ENCODE measurements at places on chromosomes 3 and 15. TPM values are rescaled to one million over a fixed set of nuclear protein-coding genes. Genes with fewer than 3 reads are reported as not detected.
A peak's percentile ranks its signal among the peaks of the same experiment; 100 is the strongest.

GRCh38 chr3:140942221-140943104 is 827 bp downstream of the SLC25A36 start:
- DNase-seq = peak; percentile 62

DNA sequence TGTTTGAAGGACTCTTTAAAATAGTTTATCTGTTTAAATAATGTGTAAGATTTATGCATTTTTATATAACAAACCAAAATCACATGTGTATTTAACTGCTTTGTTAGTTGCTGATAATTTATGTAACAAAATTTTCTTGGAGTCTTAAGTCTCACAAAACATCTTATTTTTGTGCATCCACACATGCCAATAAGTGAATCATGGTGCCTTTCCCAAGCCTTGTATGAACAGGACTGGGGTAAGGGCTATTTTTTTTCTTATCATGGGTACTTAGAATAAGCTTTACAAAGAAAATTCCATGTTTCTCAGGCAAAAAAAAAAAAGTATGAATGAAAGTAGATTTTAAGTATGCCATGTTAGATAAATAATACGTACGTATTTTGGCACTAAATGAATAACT is 132.9 kb upstream of the LRRFIP2 start:
- DNase-seq = no peak

Gene VIPR1
- polyA plus RNA-seq = 71.3 TPM

- DNase-seq = no peak
Observed at GRCh38 chr15:20341901-20342600, 199.5 kb downstream of the GOLGA6L6 start.

DNA sequence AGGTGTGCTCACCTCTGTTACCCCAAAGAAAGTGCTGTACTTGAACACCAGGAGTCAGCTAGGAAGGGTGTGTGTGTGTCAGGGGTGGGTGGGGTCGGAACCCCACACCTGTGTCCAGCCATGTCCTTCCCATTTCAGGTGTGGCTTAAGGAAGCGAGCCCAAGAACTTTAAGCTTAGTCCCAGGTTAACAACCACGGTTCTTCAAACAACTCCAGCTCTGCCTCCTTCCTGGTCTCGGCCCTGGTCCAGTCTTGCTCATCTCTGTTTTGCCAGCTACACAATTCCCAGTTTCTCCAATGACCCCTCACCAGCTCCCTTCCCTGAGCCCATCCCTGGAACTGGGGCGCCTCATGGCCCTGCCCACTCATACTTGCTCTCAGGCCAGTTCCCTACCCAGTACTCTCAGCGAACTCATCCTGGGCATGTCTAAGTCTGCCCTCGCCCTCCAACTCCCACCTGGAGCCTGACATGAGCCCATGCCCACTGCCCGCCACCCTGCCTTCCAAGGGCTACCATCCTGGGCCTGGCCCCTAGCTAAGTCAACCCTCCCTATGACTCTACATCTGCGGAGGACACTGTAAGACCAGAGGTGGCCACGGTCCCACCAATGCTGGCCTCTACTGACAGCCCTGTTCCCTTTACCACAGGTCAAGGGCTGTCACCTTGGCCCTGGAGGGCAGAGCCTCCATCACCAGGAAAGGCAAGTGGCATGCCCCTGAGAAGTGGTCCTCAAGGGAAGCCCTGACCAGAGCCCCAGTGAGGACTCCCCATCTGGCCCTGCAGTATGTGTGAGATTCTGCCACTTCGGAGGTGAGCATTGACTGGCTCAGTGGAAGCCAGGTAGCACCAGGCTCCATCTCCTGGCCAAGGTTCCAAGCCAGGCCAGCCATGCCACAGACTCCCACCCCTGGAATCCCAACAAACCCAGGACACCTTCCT is 9.2 kb downstream of the POC1A start:
- DNase-seq = no peak

- no peak for DNase-seq
Observed at GRCh38 chr3:58184309-58184981, 26.3 kb downstream of the DNASE1L3 start.

DNA sequence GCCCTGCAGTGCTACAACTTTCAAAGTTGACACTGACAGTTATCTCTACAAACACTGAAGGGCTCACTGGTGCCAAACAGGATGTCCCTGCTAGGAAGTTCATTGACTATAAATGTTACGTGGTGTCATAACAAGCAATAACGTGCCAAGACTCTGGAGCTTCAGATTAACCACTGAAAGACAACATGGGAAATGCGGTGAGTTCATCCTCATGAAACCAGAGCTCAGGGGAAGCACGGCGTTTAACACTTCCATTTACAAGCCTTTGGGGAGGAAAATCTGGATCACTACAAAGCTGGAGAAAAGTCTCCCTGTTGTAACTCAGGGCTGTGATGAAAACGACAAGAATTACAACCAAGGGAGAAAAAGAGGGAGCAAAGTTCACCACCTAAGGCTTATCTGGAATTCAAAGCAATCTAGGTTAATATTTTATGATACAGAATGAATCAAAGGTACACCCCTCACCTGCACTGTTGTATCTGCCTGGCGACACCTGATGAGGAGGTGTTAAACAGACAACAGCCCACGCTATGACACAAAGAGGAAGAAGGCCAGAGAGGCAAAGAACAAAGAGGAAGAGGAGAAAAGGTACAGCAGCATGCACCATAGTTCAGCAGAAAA is 27.0 kb downstream of the SHQ1 start:
- peak; percentile 96 for DNase-seq

DNA sequence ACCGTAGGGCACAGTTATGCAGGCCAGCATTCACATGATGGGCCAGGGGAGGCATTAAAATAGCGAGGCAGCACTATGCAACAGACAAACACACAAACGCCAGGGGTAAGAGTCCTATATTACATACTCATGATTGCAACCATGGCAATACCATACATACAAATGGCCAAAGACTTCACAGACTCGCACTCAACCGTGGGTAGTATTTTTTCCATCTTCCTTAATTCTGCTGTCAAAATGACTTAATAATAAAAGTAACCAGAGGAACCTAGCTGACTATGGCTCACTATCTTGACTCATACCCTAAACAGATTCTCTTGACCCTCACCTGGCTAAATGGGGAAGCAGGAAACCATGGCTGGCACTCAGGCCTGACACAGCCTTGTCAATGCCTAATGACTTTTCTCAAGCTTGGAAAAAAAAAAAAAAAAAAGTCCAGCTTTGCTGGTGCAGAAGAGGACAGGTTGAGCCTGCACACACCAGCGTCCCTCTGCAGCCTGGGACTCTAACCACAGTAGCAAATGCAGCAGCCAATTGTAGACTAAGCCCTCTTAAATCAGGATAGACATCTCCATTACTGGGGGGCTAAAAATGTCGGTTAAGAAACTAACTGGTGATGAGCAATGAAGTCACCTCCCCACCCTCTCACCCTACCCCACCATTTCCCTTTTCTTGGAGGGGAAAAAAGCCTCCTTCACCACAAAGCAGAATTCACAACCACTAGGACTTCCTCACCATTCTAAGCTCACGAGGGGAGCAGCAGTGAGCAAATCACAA is 23.1 kb downstream of the CCDC12 start:
- no peak for DNase-seq

Gene RRP9
- polyA plus RNA-seq = 8.9 TPM

DNA sequence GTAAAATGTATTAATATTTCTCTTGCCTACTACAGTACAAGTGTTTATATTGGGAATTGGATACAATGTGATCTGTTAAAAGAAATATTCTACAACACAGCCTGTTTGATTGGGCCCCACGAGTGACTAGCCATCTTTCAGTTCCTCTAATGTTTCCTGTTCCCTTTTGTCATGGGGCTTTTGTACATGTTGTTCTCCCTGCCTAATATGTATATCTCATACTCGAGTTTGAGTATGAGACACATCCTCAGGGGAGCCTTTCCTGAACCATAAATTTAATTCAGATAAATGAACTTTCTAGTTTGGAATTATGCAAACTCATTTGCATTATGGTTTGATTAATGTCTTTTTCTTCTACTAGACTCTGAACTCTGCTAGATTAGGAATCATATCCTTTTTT is 65.5 kb downstream of the MEF2A start:
- DNase-seq = peak; percentile 40

Gene STX19
- polyA plus RNA-seq = 13.6 TPM

Gene NPAP1
- polyA plus RNA-seq = not detected

DNA sequence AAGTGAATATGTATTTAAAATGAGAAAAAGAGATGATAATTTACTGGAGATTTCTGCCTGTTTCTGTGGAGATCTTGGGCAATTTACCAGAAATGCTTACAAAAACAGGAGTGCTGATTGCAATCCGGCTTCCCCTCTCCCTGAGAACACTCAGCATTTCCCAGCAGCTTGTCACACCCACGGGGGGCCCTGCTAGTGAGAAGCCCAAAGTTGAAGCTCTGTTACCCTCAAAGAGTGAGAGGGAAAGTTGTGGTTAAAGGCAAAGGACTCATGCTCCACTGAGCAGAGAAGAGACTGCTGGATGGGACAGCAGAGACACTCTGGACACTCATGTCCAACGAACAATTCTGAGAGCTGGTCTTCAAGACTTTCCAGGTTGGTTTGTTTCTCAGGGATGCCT is 2.9 kb downstream of the MCTP2 start:
- DNase-seq = no peak

GRCh38 chr3:151067158-151067557 is 18.3 kb upstream of the MED12L start:
- peak; percentile 23 for DNase-seq

DNA sequence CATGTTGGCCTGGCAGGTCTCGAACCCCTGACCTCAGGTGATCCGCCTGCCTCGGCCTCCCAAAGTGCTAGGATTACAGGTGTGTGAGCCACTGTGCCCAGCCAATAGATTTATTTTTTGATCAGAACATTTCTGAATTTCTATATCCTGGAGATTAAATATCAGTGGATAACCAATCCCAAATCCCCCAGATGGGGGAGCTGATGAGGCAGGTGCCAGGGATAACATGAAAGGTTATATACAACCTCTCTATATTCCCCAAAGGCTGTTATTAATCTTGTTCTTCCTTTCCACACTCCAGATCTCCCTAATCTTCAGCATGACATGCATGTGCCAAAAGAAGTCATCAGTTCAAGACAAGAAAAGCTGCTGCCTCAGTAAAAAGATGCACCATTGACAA is 112.3 kb downstream of the WDR76 start:
- DNase-seq = peak; percentile 25

DNA sequence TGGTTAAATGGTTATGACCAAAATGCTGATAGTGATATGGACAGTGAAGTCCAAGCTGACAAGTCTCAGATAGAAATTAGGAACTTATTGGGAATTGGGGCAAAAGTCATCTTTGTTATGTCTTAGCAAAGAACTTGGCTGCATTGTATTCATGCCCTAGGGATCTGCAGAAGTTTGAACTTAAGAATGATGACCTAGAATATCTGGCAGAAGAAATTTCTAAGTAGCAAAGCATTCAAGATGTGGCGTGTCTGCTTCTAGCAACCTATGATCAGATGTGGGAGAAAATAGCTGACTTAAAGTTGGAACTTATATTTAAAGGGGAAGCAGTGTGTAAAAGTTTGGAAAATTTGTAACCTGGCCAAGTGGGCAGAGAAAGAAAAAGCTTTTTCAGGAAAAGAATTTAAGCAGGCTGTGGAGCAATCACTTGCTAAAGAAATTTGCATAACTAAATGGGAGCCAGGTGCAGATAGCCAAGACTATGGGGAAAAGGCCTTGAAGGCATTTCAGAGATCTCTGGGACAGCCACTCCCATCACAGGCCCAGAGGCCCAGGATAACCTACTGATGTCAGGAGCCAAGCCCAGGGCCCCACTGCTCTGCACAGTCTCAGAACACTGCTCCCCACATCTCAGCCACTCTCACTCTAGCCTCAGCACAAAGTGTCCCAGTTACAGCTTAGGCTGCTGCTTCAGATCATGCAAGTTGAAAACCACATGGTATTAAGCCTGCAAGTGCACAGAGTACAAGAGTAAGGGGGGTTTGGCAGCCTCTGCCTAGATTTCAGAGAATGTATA is 147.8 kb upstream of the TGFBR2 start:
- DNase-seq = peak; percentile 23

DNA sequence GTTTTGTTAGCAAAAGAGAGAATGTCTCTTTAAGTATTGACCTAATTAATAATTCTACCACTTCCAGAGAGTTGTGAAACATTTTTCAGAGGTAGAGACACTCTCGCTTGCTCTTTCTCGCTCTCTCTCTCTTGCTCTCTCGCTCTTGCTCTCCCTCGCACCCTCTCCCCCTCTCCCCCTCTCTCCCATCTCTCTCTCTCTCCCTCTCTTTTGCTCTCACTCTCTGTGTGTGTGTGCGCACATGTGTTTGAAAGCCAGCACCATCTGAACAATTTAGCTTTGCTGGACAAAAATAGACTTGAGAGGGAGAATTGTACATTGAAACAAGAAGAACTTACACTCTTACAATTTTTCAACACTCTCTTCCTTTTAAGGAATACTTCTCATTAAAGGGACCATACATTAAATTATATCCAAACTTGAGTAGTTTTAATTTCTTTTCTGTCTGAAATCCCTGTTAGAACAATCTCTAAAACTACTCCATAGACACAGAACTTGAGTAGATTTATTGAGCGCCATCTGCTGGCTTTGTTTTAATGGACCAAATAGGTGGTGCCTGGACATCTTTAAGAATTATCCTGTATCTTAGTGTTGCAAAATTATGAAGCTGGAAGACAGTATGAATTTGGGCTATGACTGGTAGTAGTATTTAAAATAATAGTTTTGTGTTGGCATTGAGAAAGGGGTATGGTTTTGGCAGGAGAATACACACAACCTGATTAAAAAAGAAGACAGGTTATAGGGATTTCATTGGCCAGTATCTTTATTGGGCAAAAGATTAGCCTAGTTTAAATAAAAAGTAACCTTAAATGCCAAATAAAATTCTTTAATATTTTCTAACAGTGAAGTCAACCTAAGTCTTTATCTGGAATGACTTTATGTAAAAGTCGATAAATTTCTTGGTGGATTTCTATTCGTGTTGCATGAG is 124.6 kb downstream of the AKAP13 start:
- peak; percentile 69 for DNase-seq

- DNase-seq = no peak
Observed at GRCh38 chr15:83922649-83923294, 268.8 kb downstream of the ADAMTSL3 start.

Gene LCTL
- not detected for polyA plus RNA-seq

GRCh38 chr15:31869686-31870307 is 160.5 kb upstream of the CHRNA7 start:
- DNase-seq = peak; percentile 7

Data from small intestine (tissue), 16 donors.